Thoracic aorta (tissue), 2 donors: ENCODE measurements at places on chromosomes 16 and 17.

DNA sequence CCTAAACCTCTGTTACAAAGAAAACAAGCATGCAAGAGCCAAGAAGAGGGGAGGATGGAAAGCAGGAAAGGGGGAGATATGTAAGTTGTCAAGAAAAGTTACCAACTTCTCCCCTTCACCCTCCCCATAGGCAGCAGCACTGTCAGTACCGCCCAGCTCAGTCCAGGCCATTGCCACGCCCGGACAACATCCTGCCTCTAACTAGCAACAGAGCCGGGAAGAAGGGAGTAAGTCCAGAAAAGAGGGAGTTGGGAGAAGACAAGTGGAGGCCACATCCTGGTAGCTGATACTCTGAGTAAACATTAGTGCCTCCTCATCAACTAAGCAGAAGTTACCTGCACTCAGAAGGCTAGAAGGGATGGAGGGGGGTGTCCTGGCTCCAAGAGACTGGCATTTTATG lies 113.6 kb downstream of the SMG6 start:
- no peak for DNase-seq

- DNase-seq = no peak
These were observed 94.3 kb upstream of the ZFHX3 start for GRCh38 chr16:73142053-73142854.

DNA sequence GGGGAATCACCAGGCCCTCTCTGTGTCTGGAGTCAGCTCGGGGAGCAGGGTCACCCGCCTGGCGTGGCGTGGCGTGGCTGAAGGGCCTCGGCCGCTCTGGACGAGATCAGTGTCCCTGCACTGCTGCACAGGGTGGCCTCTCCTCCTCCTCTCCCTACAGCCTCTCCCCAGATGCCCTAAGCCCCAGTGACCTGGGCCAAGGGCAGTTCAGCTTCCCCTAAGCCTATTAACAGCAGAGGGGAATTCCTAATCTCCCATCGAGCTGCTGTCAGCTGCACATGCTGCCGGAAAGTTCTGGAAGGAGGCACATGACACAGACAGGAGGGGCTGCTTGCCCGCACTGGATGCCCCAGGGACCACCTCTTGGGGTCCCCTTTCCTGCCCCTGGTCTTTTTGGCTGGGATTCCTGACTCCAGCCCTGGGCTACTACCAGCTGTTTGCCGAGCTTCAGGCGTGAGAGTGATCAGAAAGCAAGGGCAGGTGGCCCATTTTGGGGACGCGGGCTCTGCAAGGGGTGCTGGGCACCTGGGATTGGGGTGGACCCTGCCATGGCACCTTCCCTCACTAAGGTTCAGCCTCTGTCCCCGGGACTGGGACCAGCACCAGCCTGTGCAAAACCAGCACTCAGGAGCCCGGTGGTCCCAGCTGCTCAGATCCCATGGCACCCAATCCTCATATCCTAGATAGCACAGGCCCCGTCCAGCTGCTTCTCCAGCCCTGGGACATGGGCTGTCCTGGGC lies 794 bp downstream of the PDE6G start:
- no peak for DNase-seq

GRCh38 chr17:17565471-17566339 lies 25.8 kb downstream of the PEMT start:
- DNase-seq = no peak

DNA sequence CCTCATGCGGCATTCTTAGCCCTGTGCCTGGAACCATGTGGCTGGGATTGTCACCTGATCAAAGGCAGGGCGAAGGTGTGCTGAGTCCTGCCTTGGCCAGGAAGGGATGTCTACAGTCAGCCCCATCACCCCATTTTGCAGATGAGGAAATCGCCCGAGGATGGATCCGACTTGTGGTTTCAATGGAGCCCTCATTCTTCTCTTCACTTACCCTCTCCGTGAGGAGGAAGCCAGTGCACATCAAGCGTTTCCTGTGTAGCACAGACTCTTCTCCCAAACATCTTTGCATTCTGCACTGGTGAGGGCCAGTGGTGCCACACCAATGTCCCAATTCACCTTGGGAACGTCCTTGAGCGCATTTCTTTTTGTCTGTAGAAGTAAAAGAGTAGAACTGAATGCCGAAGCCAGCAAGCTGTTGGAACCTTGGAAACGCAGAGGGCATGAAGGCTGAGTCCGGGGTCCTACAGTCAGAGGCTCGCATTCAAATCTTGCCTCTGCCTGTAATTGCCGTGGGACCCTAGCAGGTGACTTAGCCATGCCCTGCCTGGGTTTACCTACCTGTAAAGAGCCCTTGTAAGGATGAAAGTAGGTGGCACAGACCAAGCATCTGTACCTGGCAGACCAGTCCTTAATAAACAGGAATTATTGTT lies 85.4 kb downstream of the IRF8 start:
- DNase-seq = no peak
